ENCODE measurements at places on chromosomes 5 and 9.

DNA sequence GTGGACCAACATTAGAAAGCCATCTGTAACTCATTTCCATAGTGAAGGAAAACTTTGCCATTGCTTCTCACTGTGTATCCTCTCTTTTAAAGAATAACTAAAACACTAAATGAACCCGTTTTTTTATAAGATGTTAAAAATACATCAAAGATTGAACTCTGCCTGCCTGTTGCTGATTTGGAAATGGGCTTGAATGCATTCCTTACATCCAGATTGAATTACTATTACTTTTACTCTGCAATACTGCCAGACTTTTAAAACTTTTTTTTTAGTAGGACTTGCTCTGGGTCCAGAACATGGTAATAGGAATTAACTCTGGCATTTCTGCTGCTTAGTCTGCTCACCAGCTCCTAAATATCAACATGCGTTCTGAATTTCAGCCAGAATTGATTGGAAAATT lies 176.8 kb upstream of the PAPPA start:
- DNase-seq, result no peak

DNA sequence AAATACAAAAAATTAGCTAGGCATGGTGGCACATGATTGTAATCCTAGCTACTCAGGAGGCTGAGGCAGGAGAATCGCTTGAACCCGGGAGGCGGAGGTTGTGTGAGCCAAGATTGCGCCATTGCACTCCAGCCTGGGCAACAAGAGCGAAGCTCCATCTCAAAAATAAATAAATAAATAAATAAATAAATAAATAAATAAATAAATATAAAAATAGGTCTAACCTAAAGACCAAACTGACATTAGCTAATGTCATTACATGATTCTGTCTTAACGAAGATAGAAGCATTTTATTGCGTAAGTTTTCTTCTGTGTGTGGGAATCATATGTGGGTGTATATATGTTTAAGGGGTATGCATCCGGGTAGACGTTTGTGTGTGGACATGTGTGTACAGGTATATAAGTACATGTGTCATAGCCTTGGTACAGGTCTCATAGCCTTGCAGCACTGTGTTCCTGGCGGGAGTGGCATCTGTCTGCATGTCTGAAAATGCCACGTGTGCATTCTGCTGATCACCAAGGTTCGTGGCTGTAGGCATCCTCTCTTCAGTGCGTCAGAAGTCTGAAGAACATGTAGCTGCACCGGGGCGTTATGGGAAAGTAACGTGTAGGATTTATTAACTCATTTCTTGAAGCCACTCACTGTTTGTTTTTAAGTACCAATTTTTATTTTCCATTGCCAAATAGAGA lies 298.1 kb downstream of the NR3C1 start:
- no peak for DNase-seq

GRCh38 chr9:98262056-98262455 lies 6.6 kb upstream of the TBC1D2 start:
- no peak for DNase-seq

- no peak for DNase-seq
Measured at GRCh38 chr5:107713228-107713627, 42.5 kb upstream of the EFNA5 start.

- DNase-seq, result no peak
Measured at GRCh38 chr9:84738353-84738752, 68.8 kb downstream of the NTRK2 start.

- no peak for DNase-seq
Measured at GRCh38 chr5:1051366-1051720, 42.7 kb downstream of the NKD2 start.

- DNase-seq, result no peak
Measured at GRCh38 chr5:175683231-175683630, 25.4 kb downstream of the HRH2 start.

DNA sequence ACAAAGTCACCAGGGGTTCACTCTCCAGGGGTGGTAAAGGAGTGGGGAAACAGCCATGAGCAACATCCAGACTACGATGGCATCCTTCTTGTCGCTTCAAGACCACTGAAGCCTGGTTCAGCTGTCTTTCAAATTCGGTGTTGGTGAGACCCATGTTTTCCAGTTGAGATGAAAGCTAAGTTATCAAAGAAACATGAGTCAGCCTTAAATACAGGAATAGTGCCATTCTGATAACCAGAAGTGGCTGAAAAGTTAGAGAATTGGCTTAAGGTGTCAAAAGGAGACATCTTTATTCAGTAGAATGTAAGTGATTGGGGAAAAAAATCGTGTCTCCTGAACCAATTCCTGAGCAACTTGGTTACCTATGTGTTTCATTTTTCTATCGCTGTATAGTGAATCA lies 7.0 kb upstream of the CARD19 start:
- no peak for DNase-seq

DNA sequence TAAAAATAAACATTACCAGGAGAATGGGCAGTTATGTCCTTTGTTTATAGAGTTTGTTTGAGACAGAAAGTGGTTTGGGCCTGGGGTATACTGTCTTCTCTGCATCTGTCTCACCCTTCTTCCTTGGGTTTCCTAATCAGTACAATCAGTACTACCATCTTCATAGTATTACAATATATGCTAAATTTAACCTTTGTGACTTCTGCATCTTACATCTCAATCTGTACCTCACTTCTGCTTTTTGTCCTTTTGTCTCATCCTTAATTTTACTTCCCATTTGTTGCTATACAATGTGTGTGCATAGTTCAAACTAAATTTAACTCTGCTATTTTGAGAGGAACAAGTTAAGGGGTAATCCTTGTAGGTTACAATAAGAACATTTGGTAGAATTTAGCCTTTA lies 19.6 kb downstream of the FBXO38 start:
- DNase-seq, result no peak

DNA sequence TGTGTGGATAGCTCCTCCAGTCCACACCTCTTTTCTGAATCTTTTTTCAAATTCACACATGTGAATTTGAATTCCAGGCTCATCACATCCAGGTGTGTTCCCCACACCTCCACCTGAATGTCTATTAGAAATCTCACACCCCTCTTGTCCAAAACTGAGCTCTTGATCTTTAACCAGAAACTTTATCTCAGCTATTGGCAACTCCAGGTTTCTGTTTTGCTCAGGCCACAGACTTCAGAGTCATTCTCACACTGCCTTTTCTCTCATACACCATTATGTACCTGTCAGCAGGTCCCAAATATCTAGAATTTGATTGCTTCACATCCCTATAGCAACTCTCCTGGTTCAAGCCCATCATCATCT lies 11.6 kb downstream of the NIPSNAP3B start:
- no peak for DNase-seq

DNA sequence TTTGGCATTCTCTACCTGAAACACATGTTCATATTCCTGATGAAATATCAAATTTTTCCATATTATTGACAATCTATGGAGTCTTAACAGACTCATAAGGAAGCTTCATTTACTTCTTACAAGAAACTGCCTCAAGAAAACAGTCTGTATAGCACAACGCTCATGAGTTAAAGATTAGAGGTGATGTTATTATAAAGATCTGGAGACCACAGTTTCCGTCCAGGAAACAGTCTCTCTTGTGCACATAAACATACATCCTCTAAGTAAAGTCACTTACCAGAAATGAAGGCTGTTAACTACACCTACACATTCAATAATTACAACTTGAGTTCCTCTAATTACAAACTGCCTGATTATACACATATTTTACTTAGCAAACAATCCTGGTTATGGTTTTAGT lies 86.9 kb downstream of the RAPGEF6 start:
- DNase-seq, result no peak

- DNase-seq, result no peak
Measured at GRCh38 chr9:116494815-116495634, 192.1 kb upstream of the TRIM32 start.

DNA sequence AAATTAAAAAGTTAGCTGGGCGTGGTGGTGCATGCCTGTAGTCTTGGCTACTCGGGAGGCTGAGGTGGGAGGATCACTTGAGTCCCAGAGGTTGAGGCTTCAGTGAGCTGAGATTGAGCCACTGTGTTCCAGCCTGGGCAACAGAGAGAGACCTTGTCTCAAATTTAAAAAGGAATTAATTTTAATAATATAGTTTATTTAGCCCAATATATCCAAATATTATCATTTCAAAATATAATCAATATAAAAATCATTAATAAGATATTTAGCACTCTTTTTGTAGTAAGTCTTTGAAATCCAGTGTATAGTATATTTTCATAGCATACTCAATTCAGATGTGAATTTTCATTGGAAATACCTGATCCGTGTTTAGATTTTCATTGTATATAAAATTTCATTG lies 43.2 kb upstream of the ORM1 start:
- no peak for DNase-seq

- DNase-seq, result peak; percentile 44
Measured at GRCh38 chr5:88660264-88660946, 222.6 kb downstream of the MEF2C start.

- DNase-seq, result peak; percentile 67
Measured at GRCh38 chr5:121273833-121274433, 577.7 kb upstream of the FTMT start.

GRCh38 chr5:168654211-168654721 lies 75.1 kb upstream of the PANK3 start:
- peak; percentile 60 for DNase-seq

DNA sequence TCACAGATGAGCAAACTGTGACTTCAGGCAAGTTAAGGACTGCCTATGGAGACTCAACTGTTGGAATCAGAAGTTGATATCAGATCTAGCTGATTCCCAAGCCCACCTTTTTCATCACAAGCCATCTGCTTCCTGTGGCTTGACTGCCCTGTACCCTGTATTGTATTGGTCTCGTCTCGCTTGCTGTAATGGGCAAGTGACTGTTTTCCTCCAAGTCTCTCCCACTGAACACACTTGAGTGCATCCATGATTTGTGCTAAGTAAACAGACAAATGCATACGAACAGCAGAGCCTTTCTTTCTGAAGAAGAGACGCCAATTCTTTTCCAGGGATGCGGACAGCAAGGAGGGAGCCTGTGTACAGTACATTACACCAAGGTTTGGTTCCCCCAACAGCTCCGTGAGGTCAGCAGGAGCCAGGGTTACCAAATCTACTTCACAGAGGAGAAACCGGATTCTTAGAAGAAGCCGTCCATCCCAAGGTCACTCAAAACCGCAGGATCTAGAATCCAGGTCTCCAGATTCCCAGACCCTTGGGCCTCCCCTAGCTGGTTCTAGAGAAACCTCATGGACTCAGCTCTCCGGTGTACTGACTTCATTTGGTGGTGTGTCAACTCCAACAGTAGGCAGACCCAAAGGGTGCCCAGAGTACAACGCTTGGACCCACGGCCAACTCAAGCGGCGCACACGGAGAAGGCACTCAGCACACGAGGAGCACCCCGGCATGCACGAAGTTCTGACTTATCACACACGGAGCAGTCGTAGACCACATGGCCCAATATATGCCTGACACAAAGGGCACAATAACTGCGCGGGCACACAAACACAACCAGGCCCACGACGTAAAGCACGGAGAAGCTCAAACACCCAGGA lies 1.1 kb downstream of the BAG1 start:
- DNase-seq, result peak; percentile 39

GRCh38 chr5:74333430-74333829 lies 307.1 kb downstream of the ENC1 start:
- no peak for DNase-seq

GRCh38 chr5:109704282-109704952 lies 14.7 kb downstream of the MAN2A1 start:
- DNase-seq, result no peak

DNA sequence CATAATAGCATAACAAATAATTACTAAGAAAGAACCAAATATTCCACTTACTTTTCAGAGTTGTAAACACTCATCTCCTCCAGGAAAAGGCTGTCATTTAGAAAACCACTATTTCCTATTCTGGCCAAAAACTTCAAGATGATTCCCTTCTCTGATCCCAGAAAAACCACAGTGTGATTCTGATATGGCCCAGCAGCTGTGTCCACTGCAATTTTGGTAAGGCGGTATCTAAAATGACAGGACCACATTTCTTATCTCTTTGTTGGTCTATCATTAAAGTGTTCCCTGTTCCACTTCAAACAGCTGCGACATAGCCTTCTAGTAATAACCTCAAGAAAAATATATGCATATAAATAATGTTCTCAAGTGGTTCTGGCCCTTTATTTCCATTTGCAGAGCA lies 96.1 kb downstream of the SEMA6A start:
- DNase-seq, result no peak

- no peak for DNase-seq
Measured at GRCh38 chr5:3535414-3536211, 60.0 kb upstream of the IRX1 start.

DNA sequence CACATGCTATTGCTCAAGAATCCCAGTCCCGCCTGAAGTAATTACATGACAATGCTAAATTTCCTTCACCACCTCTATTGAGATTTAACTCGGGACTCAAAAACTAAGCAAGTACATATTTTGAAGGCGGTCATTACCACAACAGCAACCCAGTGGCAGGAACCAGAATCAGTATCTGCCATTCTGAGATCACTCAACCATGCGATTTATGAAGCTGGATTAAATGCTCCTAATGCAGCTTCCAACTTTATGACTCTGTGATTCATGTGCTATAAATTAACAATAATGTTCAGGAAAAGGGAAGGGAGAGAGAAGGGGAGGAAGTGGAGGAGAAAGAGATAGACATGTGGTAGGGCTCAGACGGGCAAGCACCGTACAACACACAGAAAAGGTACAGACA lies 194.7 kb downstream of the DNAH5 start:
- DNase-seq, result no peak

DNA sequence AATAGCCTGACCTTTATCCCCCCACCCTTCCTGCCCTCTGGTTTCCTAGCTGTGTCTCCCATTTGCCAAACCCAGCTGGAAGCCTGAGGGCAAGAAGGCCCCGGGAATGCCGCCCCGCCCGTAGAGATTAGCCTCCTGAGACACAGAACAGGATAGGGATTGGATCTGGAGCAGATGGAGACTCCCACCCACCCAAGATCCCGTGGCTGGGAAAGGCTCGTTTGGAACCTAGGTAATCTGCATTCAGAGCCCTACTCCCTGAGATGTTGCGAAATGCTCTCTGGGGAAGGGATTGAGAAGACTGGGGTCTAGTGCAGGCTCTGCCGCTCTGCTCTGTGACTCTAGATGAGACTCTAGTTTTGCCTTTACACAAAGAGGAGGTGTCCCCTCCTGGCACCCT lies 10.9 kb downstream of the AQP3 start:
- DNase-seq, result no peak

DNA sequence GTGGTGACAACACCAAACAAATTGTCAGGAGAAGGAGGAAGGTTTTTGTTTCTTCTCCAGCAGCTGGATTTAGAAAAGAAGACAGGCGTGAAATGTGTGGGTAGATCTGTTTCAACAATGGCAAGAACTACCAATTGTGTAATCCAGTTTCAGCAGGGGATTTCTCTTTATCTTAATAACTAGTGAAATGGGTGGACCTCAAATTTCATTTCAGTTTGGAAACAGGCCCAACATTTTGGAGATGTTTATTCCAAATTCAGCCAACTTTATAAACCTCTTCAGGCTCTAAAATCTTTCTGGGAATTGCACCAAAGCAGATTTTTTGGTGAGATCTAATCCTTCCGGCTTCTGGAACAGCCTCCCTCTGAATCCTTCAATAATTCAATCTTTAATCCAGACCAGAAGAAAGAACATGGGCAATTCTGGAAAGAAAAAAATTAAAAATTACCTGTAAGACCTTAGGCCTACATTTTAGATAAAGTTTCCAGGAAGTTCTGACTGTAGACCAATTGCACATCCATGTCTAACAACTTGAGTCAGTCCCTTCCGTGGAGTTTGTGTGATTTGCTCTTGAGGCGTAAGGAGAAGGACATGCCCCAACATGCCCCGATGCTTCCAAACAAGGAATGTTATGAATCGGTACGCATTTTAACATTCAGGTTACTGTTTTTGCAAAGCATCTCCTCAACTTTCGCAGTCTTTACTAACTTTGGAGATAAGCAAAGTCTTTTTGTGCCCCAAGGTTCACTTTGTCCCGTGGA lies 423.6 kb downstream of the IRX1 start:
- DNase-seq, result no peak

All from EH (cell line).